ENCODE measurements at places on chromosomes 7 and 10.

GRCh38 chr7:130951303-130951975 is 217.4 kb upstream of the KLF14 start:
- no peak for DNase-seq

GRCh38 chr7:50298811-50299562 is 5.5 kb upstream of the IKZF1 start:
- DNase-seq, result no peak

GRCh38 chr7:44144426-44144967 is 3.4 kb upstream of the MYL7 start:
- DNase-seq, result no peak

- DNase-seq, result no peak
Measured at GRCh38 chr10:133455611-133456031, 1.9 kb downstream of the SCART1 start.

GRCh38 chr10:98097175-98097574 is 37.3 kb upstream of the R3HCC1L start:
- no peak for DNase-seq

- no peak for DNase-seq
Measured at GRCh38 chr10:22597138-22597537, 117.2 kb downstream of the PIP4K2A start.

- peak; percentile 37 for DNase-seq
Measured at GRCh38 chr10:72736176-72736827, 44.4 kb downstream of the MCU start.

DNA sequence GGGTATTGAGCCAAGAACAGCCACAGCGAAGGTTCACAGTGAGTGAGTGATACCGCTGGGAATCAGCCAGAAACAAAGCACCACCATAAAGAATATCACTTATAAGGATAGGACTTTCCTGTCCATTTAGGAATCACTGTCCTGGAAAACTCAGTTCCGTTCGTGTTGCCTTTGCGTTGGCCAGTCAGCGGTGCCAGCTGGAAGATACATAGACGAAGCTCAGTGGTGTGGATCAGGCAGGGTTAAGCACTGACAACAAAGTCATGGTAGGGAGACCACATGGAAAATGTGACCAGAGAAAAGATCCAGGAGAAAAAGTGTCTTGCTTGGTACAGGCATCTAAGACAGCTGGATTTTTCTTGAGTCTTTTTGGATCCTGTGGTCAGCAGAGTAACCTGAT is 579.7 kb upstream of the DPP6 start:
- no peak for DNase-seq

- no peak for DNase-seq
Measured at GRCh38 chr10:72552857-72553256, 73.0 kb downstream of the MICU1 start.

DNA sequence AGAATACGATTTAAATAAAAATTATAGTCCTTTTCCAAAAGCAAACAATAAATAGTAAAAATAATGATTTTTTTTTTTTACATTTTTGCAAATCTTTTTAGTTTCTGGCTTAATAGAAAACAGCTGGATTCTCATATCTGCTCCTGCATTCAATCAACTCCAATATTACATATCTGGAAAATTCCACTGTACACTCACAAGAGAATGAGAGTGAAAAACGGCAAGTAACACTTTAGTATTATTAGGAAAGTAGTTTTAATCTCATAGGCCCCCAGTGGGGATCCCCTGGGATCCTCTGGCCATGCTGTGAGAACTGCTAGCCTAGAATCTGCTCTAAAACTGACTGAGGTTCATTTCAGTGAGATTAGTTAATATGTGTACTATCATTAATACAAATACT is 128.6 kb upstream of the LRRN3 start:
- no peak for DNase-seq

DNA sequence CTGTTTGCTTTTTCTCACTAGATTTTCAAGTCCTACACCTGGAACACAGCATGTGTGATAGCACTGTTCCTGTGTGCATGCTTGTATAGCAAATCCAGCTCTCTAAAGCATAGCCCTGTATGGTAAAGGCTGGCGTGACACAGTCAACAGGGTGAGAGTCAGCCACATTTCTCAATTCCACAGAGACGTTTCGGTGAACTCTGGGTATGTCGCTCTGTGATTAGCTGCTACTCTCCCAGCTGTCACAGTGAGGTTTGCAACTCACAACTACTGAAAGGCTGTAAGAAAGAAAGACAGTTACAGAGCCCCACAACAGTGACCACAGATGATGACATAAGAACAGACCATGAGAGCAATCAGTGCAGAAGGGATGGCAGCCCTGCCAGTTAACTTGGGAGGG is 170.6 kb upstream of the IMMP2L start:
- no peak for DNase-seq

DNA sequence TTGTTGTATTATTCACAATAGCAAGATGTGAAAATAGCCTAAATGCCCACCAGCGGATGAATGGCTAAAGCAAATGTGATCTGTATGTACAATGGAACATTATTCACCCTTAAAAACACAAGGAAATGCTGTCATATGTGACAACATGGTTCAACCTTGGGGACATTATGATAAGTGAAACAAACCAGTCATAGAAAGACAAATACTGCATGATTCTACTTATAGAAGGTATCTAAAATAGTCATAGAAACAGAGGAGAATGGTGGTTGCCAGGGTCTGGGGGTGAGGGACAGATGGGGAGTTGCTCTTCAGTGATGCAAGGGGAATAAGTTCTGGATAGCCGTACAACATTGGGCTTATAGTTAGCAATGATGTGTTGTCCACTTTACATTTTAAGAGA is 58.4 kb downstream of the NRF1 start:
- no peak for DNase-seq

DNA sequence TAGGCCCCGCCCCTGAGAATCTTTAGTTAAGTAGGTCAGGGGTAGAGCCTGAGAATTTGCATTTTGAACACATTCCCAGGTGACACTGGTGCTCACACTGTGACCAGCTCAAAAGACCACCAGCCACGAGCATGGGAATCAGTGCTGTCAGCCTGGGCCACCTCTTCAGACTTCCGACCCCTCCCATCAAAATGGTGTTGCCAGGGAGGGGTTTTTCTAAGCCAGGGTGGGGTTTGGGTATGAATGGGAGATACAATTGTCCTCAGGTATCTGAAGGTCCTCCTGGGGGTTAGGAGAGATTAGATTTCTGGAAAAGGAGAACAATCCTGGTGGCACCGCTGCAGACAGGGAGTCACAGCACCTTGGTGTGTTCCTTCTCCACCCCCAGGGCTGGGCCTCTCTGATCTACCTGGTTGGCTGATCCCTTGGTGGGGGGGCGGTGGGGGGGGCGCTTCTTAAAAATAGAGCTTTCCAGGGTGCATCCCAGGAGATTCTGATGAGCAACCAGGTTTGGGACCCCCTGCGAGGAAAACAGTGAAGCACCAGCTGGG is 111.5 kb upstream of the ANLN start:
- no peak for DNase-seq

GRCh38 chr10:36703179-36703578 is 422.2 kb upstream of the ANKRD30A start:
- no peak for DNase-seq

DNA sequence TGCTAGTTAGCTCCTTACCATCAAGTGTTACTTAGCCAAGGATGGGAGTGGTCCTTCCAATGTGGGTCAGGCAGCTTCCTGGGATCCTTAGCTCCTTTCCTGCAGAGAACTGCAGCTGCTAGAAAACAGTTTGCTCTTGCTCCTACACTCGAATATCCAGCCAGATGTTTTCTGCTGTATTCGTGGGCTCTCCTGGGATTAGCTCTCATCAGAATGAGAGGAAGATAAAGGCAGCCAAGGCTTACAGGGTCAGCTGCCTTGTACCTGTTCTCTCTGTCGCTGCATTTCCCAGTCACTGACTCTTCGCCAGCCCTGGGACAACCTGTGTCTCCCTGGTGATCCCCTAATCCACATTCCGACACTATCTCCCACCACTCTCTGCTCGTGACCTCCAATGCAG is 29.0 kb downstream of the NEUROD6 start:
- no peak for DNase-seq

DNA sequence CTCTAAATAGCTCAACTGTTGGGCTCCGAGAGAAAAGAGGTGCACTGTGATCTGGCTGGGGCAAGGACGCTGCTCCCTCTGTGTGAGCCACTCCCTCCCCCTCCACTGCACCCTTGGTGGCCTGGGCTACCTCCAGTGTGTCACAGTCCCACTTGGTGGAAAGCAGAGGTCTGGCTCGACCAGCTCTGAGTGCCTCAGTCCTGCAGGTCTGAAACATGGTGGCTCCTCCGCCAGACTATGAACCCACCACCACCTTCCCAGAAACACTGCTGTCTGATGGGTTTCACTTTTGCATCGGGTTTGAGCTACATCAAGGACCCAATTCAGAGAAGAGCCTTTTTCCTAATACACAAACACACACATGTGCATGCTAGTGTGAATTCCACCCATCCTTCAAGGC is 500.1 kb downstream of the RPS24 start:
- DNase-seq, result no peak

DNA sequence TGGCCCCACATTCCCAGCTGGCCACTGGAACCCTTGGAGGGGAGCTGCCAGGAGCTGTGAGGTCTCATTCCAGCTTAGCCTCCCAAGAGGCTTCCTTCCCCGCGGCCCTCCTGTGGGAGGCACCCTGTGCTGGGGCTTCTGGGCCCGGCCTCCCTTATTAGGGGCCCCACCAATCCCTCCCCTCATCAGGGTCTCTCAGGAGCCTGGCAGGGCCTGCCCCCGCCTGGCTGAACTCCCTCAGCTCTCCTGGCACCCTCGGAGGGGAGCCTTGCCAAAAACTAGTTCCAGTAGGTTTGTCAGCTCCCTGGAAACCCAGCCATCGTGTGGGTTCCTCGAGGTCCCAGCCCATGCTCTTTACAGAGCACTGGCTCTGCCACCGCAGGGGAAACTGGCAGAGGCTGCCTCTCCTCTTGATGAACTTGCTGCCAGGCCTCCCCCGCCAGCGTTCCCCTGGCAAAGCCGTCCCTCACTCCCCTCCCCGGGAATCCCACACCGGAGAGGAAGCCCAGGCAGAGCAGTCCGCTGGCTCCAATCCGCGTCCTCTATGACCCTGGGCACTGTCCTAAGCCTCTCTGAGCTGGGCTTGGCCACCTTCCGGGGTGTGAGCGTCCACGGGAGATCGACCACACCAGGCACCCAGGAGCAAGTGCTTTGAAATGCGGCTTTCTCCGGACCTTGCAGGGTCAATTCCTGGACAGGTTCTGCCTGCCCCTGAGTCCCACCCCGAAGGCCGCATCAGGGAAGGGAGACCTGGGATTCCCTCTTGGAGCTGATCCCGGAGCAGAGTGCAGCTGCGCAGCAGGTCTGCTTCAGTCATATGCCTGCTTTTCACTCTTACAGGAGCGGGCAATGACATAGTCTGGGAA is 139.8 kb downstream of the ARHGAP22 start:
- DNase-seq, result no peak

DNA sequence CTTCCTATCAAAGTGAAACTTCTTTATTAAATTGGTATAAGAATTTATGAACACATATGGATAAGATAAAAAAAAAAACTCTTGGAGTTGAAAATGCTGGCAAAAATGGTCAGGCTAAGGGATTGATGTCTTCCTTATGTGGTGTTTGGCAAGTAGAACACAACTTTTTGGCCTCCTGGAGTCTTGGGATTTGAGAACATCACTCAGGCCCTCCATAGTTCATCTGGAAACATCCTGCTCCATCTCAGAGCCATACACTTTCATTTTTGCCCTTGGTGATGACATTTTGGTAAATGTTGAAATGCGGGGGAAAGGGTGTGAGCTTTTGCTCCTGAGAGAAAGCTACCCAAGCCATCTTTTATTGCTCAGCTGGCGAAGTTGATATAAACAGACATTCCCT is 27.5 kb upstream of the BTBD16 start:
- DNase-seq, result no peak

- DNase-seq, result no peak
Measured at GRCh38 chr7:150848111-150848510, 4.2 kb upstream of the AOC1 start.

GRCh38 chr7:81053623-81054022 is 134.8 kb upstream of the SEMA3C start:
- no peak for DNase-seq

GRCh38 chr7:77258593-77258992 is 59.0 kb upstream of the FGL2 start:
- DNase-seq, result no peak

- no peak for DNase-seq
Measured at GRCh38 chr7:101913247-101913721, 95.9 kb downstream of the CUX1 start.

- no peak for DNase-seq
Measured at GRCh38 chr7:120991581-120991980, 3.1 kb downstream of the CPED1 start.

DNA sequence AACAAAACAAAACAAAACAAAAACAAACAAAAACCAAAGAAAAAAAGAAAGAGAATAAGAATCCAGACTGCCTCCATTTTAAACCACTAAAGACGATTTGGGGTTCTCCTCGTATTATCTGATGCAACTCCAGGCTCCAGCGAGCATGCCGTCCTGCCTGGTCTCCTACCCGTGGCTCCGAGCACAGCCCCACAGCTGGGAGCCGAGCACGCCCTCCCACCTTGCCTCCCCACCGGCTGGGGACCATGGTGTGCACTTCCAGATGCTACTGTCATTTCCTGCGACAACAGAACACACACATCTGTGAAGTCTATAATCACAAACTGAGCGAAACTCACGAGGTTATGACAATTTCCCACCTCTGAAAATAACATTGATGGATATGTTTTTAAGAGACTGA is 113.1 kb downstream of the ADARB2 start:
- no peak for DNase-seq

DNA sequence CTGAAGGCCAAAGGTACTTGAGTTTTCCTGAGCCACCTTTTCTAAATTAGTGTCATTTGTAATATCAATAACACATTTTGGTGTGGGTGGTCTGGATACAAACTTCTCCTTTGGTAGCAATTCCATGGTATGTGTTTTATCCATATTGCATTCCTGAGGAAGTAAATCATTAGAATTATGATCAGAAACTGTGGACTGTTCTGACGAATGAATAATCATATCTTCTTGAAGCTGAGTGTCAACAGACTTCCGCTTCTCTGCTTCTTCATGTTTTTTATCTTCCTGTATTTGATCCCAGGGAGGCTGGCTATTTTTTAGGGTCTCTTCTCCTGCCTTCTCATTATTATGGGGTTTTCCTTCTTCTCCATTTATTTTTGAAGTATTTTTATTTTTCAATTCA is 81.4 kb downstream of the NRBF2 start:
- no peak for DNase-seq

DNA sequence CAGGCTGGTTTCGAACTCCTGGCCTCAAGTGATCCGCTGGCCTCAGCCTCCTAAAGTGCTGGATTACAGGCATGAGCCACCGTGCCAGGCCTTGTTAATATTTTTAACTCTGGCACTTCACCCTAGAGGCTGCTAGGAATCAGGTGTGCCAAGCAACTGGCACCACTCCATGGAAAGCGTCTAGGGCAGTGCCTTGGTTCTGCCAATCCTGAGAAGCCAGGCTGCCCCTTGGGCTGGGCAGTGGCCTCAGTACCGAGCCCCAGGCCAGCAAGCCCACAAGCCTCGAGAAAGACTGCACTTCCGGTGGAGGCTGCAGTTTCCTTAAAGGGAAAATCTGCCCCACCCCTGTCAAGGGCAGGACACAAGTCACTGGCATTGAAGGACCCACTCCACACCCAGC is 11.3 kb downstream of the ALKBH4 start:
- no peak for DNase-seq

GRCh38 chr10:110354322-110354766 is 49.6 kb upstream of the SMNDC1 start:
- peak; percentile 72 for DNase-seq

- no peak for DNase-seq
Measured at GRCh38 chr7:30992414-30992813, 28.7 kb downstream of the GHRHR start.

- DNase-seq, result no peak
Measured at GRCh38 chr7:139829775-139830117, 682 bp downstream of the TBXAS1 start.

Measured in renal cortex interstitium (tissue), 15 donors.